H9 (cell line): ENCODE measurements at places on chromosomes 6 and 20. TPM values are rescaled to one million over a fixed set of nuclear protein-coding genes. Genes with fewer than 3 reads are reported as not detected.

GRCh38 chr6:134636186-134636799 lies 313.6 kb downstream of the ALDH8A1 start:
- H3K4me1 ChIP-seq: 0 out of 2 replicates have a peak, but pooled peaks cover 6% of the 10 kb centered on the region
- DNase-seq: no peak
- H3K27me3 ChIP-seq: no peaks in the 10 kb centered on the region
- no peak overlapping the region; the same call in 2 of the 3 replicates for H3K4me3 ChIP-seq

GRCh38 chr20:8346700-8347270 lies 214.7 kb downstream of the PLCB1 start:
- H3K36me3 ChIP-seq: no peaks in the 10 kb centered on the region
- no peak for DNase-seq
- H3K27ac ChIP-seq: no peak overlapping the region
- H3K4me3 ChIP-seq: no peak overlapping the region
- H3K4me1 ChIP-seq: no peaks in the 10 kb centered on the region

DNA sequence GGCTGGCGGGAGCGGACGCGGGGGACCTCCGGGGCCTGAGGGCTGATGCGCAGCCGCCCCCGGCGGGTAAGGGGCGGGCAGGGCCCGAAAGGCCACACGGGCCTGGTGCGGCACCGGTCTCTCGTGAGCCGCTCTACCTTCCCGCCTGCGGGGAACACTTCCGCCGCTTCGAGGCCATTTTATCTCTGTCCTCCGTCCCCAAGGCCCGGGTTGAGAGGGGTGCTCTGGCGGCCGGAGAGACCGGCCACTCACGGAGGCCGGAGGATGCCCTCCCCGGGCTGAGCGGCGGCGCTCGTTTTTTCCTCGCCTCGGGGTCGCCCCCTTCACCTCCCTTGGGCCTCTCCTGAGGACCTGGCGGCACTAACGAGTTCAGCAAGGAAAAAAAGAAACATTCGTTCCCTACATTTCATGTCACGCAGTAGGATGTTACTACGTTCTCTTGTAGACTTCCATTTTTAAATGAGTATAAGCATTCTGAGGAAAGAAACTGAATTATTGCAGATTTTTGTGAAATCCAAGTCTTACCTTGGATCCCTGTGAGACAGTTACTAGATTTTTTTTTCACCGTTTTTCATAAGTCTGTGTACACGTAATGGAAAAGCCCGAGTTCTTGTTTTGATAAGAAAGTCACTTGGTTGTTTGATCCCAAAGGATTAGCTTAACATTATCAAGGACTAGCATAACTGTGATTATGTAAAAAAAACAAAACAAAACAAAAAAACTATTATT lies 575 bp downstream of the WTAP start:
- no peaks in the 10 kb centered on the region for H3K4me1 ChIP-seq
- peak overlapping the region; percentile 97 for H3K4me3 ChIP-seq
- no peak for DNase-seq
- peaks cover 25% of the 10 kb centered on the region for H3K36me3 ChIP-seq

Gene RAB44
- total RNA-seq: 0.04 TPM in 1 of 2 replicates, not detected in the other

Gene SRSF3
- total RNA-seq: 954 and 960 TPM in 2 replicates
